ENCODE measurements at places on chromosomes 16 and 17. TPM values are rescaled to one million over a fixed set of nuclear protein-coding genes. Genes with fewer than 3 reads are reported as not detected.

The INCA1 gene
- 0.33 TPM for total RNA-seq

The STH gene
- total RNA-seq = not detected

The KRT12 gene
- total RNA-seq = not detected

The CCDC154 gene
- 2.8 TPM for total RNA-seq

The ACAP1 gene
- total RNA-seq = 17.9 TPM

The KCNJ12 gene
- not detected for total RNA-seq

The KCTD19 gene
- not detected for total RNA-seq

The SLC52A1 gene
- 0.50 TPM for total RNA-seq

The NT5M gene
- 3.8 TPM for total RNA-seq

The KCNH6 gene
- total RNA-seq = not detected

The EPN3 gene
- total RNA-seq = 14.6 TPM

The EPX gene
- total RNA-seq = not detected

The NPW gene
- not detected for total RNA-seq

The PABPN1L gene
- not detected for total RNA-seq

The KRTAP2-3 gene
- total RNA-seq = 27.5 TPM

The MFAP4 gene
- total RNA-seq = 0.33 TPM

The ABCA10 gene
- total RNA-seq = 5.0 TPM

The C17orf78 gene
- not detected for total RNA-seq

The MYCBPAP gene
- total RNA-seq = 0.43 TPM

The CHST4 gene
- total RNA-seq = 0.17 TPM

The HOXB6 gene
- under 0.01 TPM for total RNA-seq

The CA7 gene
- total RNA-seq = not detected

The TMIGD1 gene
- not detected for total RNA-seq

The NOXO1 gene
- 3.3 TPM for total RNA-seq

The NPIPB2 gene
- 3.0 TPM for total RNA-seq

The ZACN gene
- not detected for total RNA-seq

The WSCD1 gene
- total RNA-seq = not detected

The AANAT gene
- not detected for total RNA-seq

The KRT40 gene
- total RNA-seq = under 0.01 TPM
